Epithelial cell of esophagus (primary cell): ENCODE measurements at places on chromosomes 6 and 20.
A peak's percentile ranks its signal among the peaks of the same experiment; 100 is the strongest.

GRCh38 chr6:72819609-72820008 lies 197.7 kb downstream of the KCNQ5 start:
- DNase-seq, result peak; percentile 89

DNA sequence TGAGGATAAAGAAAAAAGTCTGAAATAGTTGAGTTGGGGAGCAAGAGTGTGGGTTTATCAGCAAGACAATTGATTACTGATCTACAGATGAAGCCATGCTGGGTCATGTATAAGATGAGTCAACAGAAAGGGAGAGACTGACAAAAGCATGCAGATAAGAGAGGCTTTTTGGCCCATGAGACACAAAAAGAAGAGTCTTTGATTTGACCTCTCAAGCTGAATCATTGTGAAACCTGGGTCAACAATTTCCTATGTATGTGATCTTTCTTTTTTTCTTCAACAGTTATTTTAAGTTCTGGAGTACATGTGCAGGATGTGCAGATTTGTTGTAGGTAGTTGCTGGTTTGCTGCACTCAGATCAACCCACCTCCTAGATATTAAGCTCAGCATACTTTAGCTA lies 15.9 kb downstream of the RIMS1 start:
- DNase-seq, result no peak

GRCh38 chr6:8391934-8392333 lies 43.4 kb downstream of the SLC35B3 start:
- DNase-seq, result no peak

DNA sequence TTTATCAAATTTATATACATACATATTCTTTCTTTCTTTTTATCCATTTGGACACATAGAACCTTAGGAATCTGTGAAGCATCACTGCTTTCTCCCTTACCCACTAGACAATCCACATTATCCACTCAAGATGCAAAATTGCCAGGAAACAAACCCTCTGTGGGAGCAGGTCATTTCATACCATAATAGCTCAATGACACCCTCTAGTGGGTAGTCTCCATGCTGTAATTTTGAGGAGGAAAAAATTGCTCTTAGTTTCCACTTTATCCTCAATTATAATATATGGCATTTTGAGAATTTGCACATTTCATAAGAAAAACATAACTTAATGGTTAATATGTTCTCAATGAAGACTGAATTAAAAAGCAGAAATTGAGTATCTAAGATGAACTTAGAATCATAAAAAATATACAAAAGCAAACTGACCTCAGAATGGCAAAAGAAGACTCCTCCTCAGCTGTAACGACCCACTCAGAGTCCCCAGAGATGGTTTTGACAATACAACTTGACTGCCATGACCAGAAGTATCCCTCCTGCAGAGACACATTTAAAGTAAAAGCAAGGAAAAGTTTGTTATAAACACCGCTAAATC lies 164.1 kb downstream of the FRK start:
- DNase-seq, result peak; percentile 52

DNA sequence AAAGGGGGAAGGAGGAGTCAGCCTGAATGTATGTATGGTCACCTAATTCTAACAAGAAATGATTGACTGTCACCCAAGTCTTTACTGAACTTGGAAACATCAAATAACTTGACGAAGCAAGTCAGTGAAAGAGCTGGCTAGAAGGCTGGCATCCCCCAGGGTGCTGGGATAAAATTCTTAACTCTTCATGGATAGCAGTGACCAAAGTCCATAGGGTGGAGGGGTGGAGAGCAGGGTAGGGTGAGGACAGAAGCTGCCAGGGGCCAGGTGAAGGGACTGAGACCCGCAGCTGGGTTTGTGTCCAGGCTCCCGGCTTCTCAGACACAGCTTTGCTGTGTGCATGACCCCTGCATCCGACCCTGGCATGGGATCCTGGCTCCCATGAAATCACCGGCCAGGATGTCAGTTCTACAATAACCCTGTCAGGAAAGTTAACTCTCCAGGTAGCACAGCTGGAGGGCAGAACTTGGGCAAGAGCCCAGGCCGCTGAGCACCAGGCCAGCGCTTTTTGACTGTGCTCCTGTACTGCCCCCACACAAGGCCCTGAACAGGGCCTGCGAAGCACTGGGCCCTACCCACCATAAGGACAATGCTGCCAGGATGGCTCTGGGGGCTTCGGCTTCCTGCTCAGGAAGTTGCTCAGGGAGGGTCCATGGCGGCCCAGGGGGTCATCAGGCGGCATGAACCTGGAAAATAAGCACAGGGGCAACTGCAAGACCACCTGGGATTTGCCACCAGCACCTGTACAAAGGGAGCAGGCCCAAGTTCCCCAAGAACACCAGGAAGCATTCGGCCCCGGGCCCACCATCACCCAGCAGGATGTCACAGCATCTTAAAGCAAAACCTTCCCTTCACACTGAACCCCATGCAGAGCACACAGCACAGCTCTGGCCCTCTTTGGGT lies 32.5 kb downstream of the ZC3H12D start:
- no peak for DNase-seq

GRCh38 chr20:63164484-63165355 lies 51.2 kb downstream of the YTHDF1 start:
- no peak for DNase-seq

DNA sequence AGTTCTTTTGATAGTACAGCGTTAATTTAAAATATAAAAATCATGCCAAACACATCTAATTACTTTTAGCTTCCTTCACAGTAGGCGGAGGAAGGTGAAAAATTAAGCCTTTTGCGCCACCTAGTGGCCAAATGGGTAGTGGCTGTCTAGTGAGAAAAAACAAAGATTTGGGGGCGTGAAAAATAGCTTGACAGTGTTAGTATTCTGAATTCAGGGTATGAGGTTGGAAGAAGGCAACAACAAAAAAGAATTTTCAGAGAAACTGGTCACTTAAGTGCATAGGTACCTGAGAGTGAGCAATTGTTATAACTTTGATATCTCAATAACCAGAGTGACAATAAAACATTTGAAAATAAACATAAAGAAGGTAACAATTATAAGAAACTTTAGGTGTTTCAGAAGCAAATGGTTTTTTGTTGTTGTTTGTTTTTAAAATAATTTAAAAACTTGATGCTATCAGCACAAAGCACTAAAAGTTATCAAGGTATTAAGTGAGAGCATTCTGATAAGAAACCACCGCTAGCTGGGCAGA lies 14.3 kb downstream of the PSMB9 start:
- DNase-seq, result peak; percentile 73

- no peak for DNase-seq
These were observed 127.9 kb upstream of the TOP1 start for GRCh38 chr20:40900666-40901215.

DNA sequence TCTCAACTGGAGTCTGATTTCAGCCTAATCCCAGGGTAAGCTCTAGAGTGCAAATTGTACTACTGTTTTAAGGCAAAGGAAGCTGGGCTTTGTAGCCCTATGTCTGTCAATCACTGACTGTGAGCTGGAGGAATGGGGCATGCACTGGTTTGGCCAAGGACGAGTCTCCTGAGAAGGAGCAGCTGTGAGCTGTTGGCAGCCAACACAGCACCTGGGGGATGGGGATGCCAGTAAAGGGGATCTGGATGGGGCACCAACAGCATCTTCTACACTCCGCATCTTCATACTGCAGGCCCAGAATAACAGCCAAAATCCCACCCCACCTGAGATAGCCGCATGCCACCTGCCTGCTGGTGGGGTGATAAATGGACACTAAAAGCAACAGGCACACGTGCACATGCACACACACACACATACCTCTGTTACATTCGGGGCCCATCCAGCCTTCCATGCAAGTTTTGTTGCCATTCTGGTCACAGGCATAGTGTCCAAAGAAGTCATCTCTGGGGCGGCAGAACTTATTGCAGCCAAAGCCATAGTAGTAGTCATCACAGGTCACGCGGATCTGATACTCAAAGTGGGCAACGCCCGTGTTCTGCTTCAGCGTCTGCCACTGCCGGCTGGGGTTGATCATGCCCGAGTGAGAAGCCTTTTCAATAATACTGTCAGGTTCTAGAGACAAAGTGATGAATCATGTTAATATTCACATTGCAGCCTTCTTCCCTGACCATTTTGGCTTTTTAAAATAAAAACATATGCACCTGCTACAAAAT lies 15.6 kb downstream of the JAG1 start:
- no peak for DNase-seq

- DNase-seq, result no peak
These were observed 32.3 kb upstream of the CDYL start for GRCh38 chr6:4743926-4744325.

DNA sequence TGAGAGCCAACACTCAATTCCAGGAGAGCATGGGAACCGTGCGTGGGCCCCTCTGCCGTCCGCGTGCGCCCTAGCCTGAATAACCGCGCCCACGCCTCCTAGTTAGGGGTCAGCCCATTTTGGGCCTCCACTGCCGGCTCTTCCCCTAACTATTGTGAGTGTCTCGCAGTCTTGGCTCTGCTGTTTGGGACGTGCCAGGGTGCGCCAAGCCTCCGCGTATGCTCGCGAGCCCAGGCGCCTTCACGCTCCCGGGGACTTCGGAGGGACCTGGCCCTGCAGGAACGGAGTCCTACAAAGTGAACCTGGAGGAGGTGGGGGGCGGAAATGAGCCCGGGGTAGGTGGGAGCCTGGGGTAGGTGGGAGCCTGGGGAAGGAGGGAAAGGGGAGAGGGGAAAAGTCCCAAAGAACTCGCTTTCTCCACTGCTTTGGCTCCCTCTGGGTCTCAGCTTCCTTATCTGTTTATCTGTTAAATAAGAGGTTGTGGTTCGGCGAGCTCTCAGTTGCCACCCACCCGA lies 873 bp upstream of the GCM2 start:
- DNase-seq, result no peak

GRCh38 chr20:6700563-6701329 lies 66.7 kb upstream of the BMP2 start:
- no peak for DNase-seq

DNA sequence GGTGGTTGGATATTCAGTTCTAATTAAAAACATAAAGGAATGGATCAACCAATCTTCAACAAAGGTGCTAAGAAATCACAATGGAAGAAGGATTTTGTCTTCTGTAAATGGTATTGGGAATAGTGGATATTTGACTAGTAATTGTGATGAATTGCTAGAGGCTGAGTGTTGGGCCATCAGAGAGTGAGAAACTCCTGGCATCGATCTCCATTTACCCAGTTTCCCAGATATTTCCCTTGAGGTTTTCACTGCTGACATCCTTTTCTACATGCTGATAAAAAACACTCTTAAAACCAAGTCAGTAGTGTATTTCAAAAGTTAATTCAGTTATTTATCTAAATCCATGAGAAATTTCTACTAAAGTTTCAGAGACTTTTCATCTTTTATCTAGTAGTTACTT lies 40.4 kb upstream of the COL10A1 start:
- no peak for DNase-seq

DNA sequence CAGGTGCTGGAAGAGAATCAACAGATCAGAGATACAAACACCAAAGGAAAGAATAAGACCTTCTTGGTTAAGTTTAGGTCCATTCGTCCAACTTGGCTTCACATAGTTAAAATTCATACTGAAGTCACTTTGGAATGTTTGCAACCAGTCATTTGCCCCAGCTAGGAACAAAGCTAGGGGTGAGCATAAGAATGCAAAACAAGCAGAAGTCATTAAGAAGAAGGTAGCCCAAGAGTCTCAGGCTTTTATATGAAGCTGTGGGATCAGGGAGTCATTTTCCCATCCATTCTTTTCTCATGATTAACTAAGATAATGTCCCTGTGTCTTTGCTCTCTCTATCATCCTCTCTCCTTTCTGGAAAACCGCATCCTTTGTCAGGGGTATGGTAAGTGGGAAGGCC lies 51.5 kb upstream of the TMEM170B start:
- no peak for DNase-seq

DNA sequence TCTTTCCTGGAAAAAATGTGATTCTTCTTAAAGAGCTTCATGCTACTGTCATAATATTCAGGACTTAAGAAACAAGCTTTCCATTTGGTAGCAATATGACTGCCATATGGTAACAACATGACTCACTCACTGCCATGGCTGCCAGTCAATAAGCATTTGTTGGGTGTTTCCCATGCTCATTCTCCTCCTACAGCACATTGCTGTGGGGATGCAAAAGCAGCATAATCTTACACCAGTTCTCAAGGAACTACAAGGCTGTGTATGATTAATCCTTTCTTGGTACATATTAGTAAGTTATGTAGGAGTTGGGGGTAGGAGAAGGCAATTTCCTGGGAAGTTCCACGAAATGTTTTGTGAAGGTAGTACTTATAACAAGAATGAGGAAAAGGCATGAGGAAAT lies 76.7 kb downstream of the CEP162 start:
- peak; percentile 75 for DNase-seq

DNA sequence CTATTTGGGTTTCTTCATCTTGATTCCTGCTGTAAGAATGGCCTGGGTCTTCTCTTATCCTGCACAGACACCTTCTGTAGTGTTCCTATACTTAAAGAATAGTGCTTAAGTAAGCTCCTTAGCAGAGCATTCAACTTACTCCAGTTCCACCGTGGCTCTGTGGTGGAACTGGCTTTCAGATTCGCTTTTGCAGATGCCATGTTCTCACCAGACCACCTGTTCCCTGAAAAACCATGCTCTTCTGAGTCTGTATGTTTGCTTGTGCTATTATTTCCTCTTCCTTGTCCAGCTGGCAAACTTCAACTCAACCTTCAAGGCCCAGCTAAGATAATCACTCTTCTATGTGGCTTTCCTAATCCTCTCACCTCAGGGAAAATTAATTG lies 4.9 kb downstream of the ELMO2 start:
- DNase-seq, result no peak

GRCh38 chr6:116003668-116004067 lies 57.0 kb downstream of the FRK start:
- DNase-seq, result no peak

DNA sequence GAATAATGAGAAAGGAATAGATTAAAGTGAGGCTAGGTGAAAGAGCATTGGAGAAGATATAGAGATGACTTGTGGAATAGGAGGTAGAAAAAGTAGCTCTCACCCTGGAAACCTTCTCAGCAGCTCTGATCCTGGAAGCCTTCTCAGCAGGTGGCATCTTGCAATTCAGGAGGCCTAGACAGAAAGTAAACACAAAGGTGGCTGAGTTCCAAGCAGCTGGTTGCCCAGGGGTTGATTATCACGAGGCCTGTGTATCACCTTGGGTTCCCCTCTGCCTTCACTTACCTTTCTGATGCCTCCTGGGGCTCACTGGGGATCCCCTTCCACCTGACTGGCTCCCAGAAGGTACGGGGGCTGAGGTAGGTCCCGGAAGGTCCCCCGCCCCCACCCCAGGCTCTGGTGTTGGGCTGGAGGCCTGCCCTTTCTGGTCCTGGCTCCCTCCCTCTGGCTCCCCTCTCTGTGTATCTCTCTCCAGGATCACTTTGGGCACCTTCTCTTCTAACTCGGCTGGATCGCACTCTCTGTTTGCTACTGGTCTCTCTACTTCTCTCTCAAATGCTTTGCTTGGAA lies 9.7 kb downstream of the MDC1 start:
- peak; percentile 33 for DNase-seq

- no peak for DNase-seq
These were observed 455.7 kb upstream of the SOX4 start for GRCh38 chr6:21137700-21138335.
